ENCODE measurements at places on chromosomes 5 and 9.

GRCh38 chr5:150503386-150503785 lies 4.5 kb upstream of the NDST1 start:
- DNase-seq = no peak

GRCh38 chr5:124701873-124702425 lies 44.5 kb downstream of the ZNF608 start:
- no peak for DNase-seq

DNA sequence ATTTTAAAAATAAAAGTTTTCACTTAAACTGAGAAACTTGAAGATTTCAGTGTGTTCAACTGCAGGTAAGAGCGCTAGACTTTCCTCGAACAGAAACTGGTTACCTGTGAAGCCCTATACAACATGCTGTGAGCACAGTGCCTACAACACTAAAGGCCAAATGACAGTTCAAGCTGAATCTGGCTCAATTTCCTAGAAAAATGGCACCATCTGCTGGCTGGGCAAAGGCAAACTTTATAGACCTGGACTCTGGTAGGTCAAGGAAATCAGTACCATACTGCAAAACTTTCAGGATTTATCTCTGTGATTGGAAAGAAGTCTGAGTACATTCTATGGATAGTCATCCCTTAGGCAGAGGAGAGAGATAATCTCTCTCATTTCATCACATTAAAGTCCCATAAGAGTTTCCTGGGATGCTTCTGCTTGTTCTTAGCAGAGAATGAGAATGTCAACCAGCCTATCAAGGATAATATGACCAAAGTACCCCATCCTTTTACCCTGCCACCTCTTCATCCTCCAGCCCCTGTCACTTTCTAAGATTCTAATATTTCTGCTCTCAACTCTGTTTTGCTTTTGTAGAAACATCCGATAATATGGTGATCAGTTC lies 31.8 kb upstream of the FOXB2 start:
- no peak for DNase-seq

GRCh38 chr5:36722900-36723299 lies 116.5 kb downstream of the SLC1A3 start:
- DNase-seq = no peak

- DNase-seq = no peak
These were observed 67.2 kb downstream of the ZNF354C start for GRCh38 chr5:179127136-179128040.

- DNase-seq = no peak
These were observed 133.3 kb upstream of the ELL2 start for GRCh38 chr5:96094904-96095303.

DNA sequence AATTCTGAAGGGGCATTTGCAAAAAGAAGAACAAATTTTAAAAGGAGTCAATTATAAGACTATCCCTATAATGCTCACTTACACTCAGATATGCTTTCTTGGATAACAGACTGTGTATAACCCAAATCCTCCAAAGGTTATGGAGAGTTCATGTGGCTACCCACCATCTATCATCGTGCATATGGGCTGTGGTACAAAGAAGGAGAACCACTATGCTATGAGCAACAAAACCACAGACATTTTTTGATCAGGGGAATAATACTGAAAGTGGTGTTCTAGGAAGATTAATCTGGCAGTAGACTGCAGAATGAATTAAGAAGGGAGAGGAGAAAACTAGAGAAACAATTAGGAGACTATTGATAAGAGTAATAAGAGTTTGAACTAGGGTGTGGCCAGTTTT lies 16.8 kb downstream of the NR3C1 start:
- no peak for DNase-seq

- DNase-seq = no peak
These were observed 821.3 kb upstream of the TYRP1 start for GRCh38 chr9:11871852-11872251.

DNA sequence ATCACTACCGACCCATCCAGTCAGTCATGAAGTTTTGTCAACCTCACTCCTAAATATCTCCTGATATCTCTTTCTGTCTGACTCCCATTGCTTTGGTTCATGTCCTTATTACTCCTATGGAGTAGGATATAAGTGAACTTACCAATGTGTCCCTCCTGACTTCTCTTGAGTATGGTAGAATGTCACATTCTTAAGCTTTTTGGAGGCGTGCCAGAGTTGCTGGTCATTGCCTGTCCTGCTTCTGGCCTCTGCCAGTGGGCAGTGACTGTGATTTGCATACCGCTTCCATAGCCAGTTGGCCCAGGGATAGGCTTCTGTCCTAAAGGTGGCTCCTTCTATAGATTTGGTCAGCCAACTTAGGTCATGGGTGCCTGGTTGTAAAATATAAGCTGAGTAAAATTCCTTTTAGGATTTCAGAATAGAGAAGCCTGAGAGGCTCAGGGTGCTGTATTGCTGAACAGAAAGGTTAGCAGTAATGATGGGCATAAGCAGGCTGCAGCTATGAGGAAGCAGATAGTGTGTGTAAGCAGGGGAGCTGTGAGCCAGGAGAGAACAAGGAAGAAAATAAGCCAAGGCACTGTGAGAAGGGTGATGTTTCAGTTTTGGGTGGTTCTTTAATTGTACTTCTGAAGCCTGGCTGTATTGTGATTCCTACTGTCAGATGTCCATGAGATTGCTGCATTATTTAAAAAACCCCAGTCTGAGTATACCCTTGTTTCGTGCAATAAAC lies 16.1 kb upstream of the MARCHF3 start:
- no peak for DNase-seq

DNA sequence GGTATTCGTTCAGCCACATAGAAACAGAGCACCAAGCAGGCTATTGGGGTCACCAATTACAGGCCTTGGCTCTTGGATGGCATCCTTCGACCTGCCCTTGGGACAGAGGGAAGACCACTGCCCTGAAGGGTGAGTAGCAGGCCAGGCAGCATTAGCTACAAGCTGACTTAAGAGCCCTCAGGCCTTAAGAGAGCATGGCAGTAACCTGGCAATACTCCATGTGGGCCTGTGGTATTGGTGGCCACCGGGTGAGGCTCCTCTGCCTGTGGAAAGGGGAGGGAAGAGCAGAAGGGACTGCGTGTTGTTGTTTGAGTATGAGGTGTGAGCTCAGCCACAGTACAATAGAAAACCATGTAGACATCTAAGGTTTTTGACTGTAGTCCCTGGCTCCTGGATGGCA lies 170.6 kb downstream of the MCTP1 start:
- no peak for DNase-seq

DNA sequence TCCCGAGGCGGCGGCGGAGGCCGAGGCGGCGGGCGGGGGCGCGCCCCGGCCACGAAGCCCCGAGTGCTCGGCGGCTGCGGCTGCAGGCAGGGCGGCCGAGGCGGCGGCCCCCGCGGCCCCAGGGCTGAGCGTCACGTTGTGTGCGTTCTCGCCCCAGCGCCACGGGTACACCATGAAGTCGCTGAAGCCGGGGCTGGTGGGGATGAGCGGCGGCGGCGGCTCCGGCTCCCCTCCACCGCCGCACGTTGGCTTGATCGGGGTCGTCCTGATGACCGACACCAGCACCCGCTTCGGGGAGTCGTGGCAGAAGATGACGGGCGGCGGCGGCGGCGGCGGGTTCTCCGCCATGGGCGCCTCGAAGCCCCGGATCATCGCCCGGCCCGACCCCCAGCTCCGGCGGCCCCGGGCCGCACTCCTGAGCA lies 498 bp downstream of the ZNF367 start:
- no peak for DNase-seq

DNA sequence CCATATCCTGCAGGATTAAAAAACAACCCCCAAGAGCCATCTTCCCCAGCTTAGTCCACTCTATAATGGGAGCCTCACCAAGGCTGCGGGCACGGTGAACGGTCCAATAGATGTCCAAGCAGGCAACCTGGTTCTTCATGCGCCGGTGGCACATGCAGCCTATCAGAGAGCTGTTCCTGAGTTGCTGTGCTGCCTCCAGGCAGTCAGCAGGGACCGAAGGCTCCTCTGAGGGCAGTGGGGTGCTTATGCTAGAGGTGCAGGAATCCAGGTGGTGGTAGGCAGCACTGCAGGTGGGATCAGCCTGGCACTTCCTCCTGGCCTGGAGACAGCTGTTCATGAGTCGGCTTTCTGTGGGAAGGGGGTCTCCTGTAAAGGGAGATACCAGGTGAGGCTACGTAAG lies 10.2 kb downstream of the GFRA3 start:
- no peak for DNase-seq

DNA sequence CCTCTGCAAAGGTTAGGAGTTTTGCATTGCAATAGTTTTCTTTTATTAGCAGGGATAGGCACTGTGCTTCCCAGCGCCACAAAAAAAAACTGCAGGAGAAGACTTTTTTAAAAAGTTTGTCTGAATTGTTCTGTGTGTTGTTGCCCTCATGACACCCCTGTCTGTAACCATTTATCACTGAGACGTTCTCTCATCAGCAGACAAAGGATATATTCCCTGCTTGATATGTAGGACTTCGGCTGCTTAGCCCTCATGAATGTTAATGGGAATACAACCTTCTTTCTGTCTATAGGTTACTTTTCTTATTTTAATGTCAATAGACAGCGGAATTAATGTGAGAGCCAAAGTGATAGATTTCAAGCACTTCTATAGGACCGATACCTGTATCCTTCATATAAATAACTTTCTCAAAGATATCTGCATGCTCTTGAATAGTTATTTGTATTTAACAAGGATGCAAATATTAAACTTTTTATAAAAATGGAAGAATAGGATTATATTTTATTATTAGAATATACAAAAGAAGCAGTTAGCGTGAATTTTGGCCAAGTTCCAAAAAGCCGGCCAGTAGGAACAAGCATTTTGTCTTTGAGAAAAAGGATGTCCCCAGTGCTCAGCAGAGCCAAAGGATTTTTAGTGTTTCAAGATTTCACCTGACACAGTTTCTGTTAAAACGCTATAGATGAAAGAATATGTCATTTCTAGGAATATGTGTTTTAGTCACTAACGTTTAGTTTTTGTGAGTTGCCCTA lies 1.5 kb upstream of the LYSMD3 start:
- DNase-seq = no peak

GRCh38 chr5:125595095-125595494 lies 828.1 kb upstream of the GRAMD2B start:
- DNase-seq = no peak

DNA sequence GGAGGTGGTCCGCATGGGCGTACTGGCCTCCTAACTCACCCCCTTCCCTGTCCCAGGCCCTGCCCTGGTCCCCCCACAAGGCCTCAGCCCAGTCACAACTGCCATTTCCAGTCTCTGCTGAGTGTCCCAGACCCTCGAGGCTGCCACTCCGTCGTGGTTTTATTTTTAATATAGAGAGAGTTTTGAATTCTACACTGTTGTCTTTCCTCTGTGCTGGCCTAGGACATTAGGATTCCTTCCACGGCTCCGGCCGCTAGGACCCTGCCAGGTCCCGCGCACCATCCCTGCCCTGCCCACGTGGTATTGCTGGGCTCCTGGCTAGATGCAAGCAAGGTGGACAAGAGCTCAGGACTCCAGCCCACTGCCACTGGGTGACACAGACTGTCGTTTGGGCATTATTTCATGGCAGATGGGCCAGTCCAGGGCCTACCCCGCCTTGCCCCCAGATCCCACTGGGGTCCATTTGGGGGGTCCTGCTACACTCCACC lies 53.3 kb downstream of the SAR1B start:
- DNase-seq = no peak

DNA sequence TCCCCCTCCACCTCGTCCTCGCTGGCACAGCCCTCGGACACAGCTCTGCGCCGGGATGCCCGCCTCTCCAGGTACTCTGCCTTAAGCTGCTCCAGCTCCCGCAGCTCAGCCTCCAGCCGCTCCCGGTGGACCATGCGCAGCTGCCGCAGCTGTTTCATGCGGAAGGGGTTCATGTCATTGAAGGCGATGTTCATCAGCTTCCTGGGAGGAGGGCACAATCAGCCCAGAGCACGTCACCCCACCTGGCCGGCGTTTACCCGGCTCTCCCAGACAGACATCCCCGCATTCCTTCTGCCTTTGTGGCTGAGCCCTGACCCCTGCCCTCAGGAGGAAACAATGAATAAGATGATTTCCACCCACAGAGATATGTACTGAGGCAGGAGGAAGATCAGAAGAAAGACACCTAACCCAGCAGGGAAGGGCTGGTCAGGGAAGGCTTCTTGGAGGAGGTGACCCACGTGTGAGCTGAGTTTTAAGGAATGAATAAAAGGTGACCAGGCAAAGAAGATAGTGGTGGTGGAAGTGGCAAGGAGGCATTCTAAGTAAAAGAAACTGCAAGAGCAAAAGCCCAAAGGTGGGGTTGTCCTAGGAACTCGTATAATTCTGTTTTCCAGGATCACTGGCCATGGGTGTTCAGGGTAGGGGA lies 7.1 kb upstream of the CORO2A start:
- no peak for DNase-seq

DNA sequence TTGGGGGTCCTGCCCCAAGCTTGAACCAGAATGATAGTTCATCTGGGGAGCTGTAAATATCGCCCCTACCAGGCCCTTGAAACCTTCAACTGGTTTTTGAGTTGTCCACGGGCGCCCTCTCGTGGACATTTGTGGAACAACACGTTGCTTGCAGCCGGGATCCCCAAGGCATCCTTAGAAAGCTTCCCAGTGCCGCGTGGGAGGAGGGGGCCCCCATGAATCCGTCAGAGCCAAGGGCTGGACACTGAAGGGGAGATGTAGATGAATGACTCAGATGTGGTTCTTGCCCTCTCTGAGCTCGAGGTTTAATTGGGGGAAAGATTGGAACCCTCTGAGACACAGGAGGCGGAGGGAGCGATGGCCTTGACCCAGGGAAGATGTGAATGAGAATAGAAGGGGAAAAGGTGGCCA lies 31.8 kb upstream of the ORM1 start:
- DNase-seq = peak; percentile 54

DNA sequence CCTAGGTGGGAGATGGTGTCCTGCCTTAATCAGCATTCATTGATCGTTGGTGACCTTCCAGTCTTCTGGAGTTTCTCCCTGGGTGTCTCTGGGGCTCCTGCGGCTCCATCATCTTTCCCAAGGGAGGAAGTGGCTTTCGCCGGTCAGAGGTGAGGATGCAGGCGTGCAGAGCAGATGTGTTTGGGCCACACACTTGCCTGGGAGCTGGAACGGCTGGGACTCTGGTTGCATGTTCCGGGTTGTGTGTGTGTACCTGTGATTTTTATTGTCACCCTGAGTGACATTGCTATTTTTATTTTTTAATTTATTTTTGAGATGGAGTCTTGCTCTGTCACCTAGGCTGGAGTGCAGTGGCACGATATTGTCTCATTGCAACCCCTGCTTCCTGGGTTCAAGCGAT lies 9.6 kb downstream of the HMCN2 start:
- no peak for DNase-seq

DNA sequence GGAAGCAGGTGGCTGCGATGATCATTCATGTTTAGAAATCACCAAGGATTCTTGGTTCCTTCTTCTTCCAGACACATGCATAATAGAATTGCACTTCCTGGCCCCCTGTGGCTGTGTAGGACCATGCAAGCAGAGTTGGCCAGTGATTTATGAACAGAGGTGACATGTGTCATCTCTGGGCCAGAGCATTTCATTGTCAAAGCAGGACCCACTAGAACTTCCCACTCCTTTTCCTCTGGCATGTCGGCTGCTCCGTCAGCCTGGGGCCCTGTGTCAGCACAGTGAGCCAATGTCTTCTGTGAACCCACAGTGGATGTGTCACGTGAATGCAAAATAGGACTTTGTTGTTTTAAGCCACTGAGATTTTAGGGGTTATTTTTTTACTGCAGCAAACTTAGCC lies 59.2 kb downstream of the HSD17B3 start:
- DNase-seq = no peak
